CD4-positive, alpha-beta T cell treated with Interleukin-4 for 1 hour (primary cell): ENCODE measurements at places on chromosomes 2 and 18.

DNA sequence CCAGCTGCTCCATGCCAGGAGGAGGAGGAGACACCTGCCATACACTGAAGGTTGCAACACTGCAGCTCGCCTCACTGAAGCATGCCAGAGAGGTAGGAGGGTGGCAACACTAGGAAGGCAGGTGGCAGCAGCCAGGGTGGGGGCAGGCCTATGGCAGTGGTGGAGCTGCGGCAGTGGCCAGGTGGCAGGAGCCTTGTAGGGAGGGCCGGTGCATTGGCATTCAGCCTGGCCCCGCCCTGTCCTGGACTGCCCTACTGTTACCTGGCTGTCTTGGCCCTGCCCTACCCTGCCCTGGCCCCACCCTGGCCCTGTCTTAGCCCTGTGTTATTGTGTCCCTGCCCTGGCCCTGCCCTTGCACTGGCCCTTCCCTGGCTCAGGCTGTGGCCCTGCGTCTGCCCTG is 7.4 kb upstream of the ANKRD62 start:
- DNase-seq = no peak

- no peak for DNase-seq
Observed at GRCh38 chr2:145203891-145204290, 684.0 kb upstream of the ZEB2 start.

DNA sequence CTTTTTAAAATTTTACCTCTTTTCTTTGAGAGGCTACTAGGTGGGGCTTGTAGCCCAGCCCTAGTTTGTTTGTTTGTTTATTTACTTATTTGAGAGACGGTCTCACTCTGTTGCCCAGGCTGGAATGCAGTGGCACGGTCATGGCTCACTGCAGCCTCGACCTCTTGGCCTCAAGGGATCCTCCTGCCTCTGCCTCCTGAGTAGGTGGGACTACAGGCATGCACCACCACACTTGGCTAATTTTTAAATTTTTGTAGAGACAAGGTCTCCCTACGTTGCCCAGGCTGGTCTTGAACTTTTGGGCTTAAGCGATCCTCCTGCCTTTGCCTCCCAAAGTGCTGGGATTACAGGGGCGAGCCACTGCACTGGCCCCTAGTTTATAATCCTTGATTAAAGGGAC is 35.0 kb downstream of the ERLEC1 start:
- no peak for DNase-seq

GRCh38 chr2:142325870-142326269 is 195.1 kb upstream of the LRP1B start:
- DNase-seq = no peak

- DNase-seq = no peak
Observed at GRCh38 chr2:156896294-156896693, 361.2 kb upstream of the GALNT5 start.
